NCI-H1092 treated with DMSO at 0.1 percent for 48 hours (cell line): ENCODE measurements at places on chromosomes 12 and 14.

- DNase-seq, result no peak
Measured at GRCh38 chr12:75354011-75354410, 19.5 kb downstream of the GLIPR1L1 start.

DNA sequence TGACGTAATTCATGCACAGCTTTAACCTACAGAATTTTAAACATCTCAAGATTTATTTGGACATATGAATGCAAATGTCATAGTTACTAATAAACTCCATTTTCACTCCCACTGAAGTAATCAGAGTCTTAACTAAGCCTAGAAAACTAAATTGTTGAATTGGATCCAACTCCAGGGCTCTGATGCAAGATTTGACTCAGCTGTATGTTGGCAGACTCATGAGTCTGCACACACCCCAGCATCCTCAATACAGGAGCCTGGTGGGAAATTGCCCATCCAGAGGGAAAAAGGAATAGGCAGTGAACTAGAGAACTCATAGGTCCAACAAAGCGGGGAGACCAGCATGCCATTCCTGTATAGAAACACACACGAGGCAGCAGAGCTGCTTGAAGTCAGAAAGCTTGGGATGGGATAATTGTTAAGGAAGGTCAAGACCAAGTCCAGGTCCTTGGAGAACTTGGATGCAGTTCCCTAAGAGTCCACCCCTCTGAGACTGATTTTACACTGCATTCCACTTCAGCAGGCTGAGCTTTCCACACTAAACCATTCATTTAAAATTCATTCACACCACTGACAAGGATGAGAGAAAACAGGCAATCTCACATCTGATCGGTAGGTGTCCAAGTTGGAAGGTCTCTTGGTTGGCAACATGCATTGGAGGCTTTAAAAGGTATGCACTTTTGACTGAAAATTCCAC, 14.4 kb downstream of the TMTC1 start:
- DNase-seq, result no peak

- no peak for DNase-seq
Measured at GRCh38 chr12:112980491-112981158, 2.3 kb downstream of the OAS2 start.

- no peak for DNase-seq
Measured at GRCh38 chr12:33314223-33314622, 125.4 kb downstream of the SYT10 start.

GRCh38 chr12:27822076-27822712, 42.2 kb upstream of the MANSC4 start:
- DNase-seq, result no peak

- DNase-seq, result peak; percentile 23
Measured at GRCh38 chr12:127726671-127727315, 540.2 kb upstream of the TMEM132C start.

DNA sequence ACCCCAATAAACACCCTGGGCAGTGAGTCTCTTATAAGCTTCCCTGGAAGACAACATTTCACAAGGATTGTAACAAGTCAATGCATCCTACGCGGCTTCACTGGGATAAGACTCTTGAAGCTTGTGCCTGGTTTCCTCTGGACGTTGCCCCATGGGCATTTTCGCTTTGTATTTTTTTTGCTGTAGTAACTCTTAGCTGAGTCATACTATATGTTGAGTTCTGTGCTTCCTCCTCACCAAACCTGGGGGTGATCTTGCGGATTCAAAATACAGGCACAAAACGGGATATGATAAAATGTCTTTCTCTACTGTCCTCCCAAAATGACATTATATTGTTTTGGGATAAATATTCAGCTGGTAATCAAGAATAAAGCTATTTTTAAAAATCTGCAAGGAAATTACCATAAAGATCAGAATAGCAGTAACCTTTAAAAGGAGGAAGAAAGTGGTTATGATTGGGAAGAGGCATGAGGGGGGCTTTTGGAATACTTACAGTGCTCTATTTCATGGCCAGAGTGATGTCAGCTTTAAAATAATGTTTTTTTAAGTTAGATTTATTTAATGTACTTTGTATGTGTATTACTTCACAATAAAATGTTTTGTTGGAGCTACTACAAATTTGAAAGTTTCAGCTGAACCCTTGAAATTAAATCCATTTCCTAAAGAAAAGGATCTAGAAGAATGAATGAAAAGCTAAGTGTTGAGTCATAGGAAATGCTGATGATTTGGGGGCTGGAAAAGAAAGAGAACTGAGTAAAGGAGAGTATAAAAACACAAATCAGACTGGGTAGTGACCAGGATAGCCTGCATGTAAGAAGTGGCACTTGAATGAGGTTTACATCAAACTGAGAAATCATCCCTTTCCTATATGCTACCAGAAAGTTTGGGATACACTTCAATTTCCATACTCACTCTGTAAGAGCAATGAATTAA, 14.7 kb downstream of the BTBD7 start:
- DNase-seq, result no peak

- DNase-seq, result no peak
Measured at GRCh38 chr12:42757624-42758119, 168.1 kb upstream of the PRICKLE1 start.

DNA sequence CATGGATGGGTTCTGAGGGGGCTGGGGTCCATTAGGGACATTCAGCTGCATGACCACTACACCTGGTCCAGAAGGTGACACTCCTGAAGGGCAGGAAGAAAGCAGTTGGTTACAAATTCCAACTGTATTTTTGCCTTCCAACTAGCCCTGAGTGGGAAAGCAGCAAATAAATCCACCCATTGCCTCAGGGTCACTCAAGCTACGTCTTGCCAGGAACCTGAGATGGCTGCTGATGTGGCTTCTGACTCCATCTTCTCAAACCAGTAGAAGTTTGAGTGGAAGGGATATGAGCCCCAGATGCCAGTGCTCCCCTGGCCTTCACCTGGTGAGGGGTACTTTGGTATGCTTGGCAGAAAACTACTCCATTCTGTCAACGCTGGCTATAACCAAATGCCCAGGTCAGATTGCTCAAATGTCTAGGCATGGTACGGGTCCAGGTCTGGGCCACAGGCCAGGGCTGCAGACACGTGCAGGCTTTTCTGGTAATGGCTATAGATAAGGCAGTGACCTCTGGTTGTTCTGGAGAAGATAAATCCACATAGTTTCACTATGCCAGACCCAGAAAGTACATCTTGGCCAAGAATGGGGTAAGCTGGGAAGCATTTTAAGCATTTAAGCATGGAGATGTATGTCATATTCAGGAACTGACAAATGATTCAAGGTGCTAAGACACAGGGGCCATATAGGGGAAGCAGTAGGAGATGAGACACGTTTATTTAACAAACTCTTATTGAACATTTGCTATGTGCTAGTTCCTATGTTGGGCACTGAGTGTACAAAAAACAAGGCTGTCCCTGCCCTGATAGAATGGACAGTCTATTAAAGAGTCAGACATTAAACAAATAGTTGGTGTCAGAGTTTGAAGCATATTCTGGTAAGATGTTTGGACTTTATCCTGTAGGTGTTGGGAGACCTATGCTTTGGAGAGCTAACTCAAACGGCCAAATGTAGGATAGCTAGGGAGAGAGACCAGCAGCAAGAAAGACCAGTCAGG, 8.3 kb upstream of the STAC3 start:
- no peak for DNase-seq

GRCh38 chr12:2289525-2289924, 236.7 kb downstream of the CACNA1C start:
- no peak for DNase-seq

GRCh38 chr12:78865516-78865915, 942 bp downstream of the SYT1 start:
- peak; percentile 32 for DNase-seq

GRCh38 chr14:68785534-68786490, 7.1 kb downstream of the ZFP36L1 start:
- no peak for DNase-seq

DNA sequence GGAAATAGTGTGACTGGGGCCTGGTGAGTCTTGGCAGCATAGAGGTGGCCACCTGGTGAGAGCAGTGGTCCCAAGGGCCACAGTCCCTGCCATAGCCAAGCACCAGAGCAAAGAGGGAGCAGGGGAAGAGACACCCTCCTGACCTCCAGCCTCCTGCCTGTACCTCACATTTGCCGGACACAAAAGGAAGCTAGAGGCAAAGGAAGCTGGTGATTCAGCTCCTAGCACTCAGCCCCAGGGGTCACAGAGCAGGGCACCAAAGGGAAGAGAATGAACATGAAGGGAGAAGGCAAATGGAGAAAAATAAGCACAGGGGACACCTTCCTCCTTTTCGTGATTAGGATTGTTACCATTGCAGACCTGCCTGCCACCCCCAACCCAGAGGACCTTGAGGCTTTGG, 216.8 kb downstream of the ZFP36L1 start:
- DNase-seq, result no peak

DNA sequence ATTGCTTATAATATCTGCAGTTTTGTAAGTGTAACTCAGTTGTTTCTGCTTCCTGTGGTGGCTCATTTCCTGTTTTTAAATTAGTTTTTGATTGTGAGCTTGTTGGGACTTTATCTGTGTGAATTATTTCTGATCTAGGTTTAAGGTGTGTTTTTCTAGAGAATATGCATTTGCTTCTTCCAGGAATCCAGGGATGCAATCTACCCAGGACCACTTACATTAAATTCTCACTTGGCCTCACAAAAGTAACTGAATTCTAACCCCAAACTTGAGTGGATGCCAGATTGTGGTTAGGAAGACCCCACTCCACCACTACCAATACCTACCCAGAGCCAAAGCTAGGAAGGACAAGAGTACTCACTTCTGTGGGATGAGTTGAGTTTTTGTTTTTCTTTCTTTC, 11.9 kb downstream of the STYX start:
- DNase-seq, result no peak

DNA sequence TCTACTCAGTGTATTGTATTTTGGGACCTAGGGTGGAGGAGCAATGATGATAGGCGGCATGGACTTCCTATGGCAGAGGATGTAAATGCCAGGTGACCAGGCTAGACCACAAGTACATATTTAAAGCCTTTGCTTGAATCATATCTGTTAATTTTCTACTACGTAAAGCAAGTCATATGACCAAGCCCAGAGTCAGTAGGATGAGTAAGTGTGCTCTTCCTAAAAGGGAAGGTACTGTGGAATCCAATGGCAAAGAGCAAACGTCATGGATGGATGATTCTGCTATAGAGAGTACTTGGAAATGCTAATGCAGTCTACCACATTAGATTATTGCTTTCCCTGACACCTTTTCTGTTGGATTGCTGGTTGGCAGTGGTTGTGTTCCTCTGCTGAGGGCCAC, 16.8 kb downstream of the GPATCH2L start:
- DNase-seq, result no peak

DNA sequence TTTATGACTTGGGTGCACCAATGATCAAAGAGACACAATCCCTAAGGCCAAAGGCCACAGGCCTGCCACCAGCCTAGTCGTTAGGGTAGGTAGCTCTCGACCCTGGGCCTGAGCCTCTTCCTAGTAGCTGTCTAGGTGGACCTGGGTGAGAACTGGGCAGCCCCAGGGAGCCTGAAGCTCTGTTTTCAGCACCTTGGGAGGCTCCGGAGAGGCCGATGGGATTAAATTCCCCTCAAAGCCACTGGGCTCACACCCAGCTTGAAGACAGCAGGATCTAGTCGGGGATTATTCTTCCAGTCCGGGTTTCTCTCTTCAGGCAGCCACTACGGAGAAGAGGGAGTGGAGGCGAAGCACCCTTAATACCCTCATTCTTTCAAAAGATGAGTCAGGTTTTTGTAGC, 79.8 kb downstream of the TMEM260 start:
- DNase-seq, result no peak

DNA sequence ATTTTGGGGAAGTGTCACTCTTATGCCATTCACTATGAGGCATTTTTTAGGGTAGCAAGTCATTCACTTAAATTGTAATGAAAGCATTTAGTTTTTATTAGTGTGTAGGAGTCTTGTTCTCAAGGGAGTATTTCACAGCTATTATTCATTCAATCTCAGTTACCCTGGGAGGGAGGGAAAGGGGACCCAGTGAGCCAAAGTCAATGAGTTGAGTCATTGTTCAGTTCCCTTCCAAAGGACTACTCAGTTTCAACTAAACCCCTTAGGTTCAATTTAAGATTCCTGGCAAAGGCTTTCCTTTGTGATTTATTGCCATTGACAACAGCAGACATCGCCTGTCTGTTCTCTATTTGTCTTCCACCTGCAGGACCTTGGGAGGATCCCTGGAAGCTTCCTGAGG, 29.3 kb upstream of the RASSF8 start:
- DNase-seq, result no peak
